ENCODE measurements at places on chromosomes 2 and 18.

DNA sequence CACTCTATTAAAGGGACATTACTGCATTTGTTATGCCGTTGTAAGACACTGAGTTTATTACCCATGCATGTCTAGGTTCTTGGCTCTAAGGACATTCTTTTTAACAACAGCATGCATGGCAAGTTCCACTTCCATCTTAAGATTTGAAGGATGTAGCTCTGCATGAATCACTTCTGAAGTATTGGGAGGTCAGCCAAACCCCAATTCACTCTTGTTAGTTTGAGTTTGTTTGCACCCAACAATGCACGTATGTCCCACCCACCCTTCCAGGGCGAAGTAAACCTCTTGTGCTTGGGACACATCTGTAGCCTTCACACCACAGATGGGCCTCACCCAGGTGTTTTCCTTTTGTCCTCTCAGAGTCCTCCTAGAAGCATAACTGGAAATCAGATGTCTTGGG, 5.6 kb upstream of the LAMA3 start:
- DNase-seq, result no peak

GRCh38 chr2:15435474-15435873, 125.7 kb downstream of the NBAS start:
- DNase-seq, result no peak

DNA sequence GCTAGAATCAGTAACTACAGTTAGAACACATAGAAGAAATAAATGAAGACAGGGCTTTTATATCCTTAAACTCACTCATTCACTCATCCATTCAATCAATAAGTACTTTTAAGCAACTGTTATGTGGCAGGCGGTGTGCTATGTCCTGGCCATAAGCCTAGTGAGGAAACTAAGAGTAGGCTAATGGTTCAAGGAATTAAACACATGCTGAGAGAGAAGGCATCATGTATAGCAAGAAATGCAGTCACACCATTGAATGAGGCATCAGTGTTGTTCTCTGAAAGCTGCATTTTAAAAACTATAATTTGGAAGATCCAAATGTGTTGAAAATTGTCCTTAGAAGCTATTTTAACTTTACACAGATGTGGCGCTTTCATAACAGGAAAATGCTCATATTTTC, 86.5 kb upstream of the DTNA start:
- DNase-seq, result no peak

DNA sequence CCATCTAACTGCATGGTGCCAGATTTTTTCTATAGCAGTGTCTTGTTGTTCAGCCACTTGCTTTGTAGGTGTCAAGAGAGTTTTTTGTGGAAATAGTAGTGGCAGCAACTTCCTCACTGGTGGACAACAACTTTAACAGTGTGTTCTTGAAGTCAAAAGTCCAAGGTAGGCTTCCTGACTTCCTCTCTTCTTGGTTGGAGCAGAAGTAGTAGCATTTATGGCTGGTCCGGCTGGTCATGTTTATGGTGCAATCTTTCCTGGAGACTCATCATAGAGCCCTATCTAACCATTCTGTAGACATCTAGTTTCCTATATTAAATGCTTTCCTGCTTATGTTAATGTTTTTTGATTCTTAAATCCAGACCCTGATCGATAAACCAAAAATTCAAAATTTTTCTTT, 11.7 kb downstream of the GPR75 start:
- DNase-seq, result no peak

GRCh38 chr2:43300781-43301583, 74.6 kb upstream of the ZFP36L2 start:
- no peak for DNase-seq
